ENCODE measurements at places on chromosomes 4 and X.
A peak's percentile ranks its signal among the peaks of the same experiment; 100 is the strongest.

DNA sequence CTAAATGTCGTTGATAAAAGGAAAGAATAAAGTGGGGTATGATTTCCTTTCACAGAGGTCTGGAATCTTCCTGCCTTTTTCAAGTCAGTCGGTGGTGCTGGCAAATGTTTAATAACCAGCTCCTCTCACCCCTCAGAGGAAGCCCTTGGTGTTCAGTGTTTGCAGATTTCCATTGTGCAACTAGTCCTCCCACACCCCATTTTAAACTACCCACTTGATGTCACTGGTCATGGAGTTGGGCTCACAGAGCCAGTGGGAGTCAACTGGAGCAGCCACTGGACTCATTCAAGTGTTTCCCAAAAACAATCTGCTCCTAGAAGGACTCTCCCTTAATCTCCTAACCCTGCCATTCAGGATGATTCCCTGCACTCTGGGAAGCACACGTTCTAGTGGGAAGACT is 149.2 kb downstream of the PTTG2 start:
- DNase-seq = no peak

DNA sequence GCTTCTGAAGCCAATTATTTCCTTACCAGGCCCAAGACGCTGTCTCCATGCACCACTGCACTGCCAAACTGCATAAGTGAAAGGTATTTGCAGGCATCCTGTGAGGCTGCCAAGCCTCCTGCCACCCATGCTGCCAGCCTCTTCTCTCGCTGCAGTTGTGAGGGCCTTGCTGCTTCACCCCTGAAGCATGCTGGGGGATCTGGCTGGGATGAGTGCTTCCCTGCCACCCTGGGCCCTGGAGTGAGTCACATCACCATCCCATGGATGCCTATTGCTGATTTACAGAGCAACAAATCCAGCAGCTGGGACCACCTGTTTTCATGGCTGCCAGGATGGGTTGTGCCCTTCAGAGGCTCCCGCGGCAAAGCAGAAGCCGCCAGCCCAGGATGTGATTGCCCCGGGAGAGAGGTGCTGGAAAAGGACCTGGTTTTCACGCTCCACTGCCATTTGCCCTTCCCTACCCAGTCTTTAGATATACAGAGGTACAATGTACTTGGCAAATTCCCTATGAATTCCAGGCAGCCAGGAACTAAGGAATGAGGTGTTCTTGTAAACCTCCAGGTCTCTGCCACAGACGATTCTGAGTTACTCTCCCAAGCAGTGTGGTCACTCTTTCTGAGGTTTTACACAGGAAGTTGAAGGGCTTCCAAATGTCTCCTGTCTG is 41.5 kb upstream of the PTCHD1 start:
- no peak for DNase-seq

GRCh38 chr4:119657111-119657611 is 28.6 kb upstream of the PDE5A start:
- no peak for DNase-seq

- DNase-seq = no peak
These were observed 218.5 kb upstream of the ANKRD50 start for GRCh38 chr4:124931050-124931449.

- DNase-seq = no peak
These were observed 119.3 kb upstream of the PITX2 start for GRCh38 chr4:110742143-110742542.

DNA sequence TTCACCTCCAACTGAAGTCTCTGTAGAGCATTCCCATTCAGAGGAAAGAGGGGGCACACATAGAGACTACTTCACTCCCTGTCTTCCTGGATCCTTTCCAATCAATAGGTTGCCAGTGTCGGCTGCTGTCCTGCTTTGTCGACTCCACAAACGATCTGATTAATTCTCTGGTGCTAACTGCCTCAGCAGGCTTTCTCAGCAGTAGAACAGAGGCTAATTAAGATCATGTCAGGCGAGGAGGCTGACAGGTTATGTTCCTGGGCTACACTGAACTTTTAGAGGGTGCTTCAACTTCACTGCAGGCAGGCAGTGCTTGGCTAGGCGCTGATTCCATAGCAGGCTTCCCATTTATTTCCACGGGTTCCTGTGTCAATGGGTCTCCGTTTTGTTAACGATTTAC is 79.2 kb downstream of the GRIA3 start:
- DNase-seq = no peak

- DNase-seq = no peak
These were observed 35.3 kb upstream of the TMEM154 start for GRCh38 chr4:152715076-152715475.

- no peak for DNase-seq
These were observed 24.8 kb downstream of the CCNI start for GRCh38 chr4:77050962-77051361.

DNA sequence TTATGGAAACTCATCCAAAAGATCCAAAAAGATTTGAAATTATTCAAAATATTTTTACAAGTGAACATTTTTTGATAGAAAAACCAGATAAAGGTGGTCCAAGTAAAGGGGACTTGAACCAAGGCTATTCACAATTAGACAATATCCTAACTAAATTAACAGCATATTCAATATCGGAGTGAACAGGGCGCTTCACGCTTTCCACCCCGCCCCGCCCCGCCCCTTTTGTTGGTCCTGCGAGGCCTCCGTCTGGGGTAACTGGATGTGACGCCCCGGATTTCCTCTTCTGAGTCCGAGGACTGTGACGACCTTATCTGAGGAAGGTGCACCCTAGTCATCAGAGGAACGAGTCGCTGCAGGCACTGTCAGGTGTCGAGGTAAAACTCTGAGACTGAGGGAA is at the start of gene MAGEB16:
Gene MAGEB16 (plus strand): TSS at position 301 of the 400 bp plus-strand sequence. CDS start 3,855 bp downstream, outside the sequence.
- DNase-seq = no peak

GRCh38 chrX:131010186-131010585 is 48.0 kb upstream of the ARHGAP36 start:
- no peak for DNase-seq

- no peak for DNase-seq
These were observed 44.8 kb upstream of the FAM156A start for GRCh38 chrX:53003111-53003510.

DNA sequence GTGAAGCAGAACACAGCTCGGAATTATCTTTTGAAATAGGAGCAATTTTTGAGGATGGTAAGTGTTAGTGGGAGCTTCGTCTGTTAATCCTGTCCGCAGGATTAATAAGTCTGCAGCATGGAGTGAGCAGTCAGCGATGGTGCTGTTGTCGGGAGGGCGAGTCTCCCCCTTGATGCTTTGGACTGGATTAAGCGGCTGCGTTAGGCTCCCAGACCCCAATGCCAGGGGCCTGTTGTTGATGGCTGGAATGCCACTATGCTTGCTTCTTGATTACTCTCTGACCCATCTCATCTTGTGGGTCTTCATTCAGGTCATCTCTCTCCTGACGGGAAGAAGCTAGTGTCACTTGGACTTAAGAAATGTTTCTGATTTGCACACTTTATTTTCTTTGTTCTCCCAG is 332.6 kb downstream of the ARHGAP10 start:
- no peak for DNase-seq

GRCh38 chr4:57065730-57066482 is 44.3 kb downstream of the IGFBP7 start:
- DNase-seq = no peak

DNA sequence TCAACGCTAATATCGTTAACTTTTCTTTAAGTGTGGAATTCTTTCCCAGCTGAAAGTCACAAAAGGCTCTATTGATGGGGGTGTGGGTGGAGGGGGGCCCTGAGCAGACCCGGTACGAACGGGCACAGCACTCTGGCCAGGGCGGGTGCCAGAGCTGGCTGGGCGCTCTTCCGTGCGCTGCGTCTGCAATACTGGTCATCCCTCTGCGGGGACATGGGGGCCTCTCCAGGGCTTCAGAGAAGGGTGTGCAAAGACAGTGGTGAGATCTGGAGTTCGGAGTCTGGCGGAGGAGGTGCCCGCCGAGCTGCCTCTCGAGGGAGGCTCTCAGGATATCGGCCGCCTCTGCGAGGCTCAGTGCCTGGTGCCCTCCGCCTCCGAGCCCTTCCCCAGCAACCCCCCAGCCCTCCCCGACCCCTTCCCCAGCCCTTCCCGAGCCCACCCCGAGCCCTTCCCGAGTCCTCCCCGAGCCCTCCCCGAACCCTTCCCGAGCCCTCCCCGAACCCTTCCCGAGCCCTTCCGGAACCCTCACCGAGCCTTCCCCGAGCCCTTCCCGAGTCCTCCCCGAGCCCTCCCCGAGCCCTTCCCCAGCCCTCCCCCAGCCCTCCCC is 34.3 kb downstream of the FGFRL1 start:
- peak; percentile 7 for DNase-seq

GRCh38 chrX:16113978-16114565 is 9.3 kb upstream of the GRPR start:
- no peak for DNase-seq

GRCh38 chrX:80765220-80765625 is 44.5 kb downstream of the BRWD3 start:
- no peak for DNase-seq

DNA sequence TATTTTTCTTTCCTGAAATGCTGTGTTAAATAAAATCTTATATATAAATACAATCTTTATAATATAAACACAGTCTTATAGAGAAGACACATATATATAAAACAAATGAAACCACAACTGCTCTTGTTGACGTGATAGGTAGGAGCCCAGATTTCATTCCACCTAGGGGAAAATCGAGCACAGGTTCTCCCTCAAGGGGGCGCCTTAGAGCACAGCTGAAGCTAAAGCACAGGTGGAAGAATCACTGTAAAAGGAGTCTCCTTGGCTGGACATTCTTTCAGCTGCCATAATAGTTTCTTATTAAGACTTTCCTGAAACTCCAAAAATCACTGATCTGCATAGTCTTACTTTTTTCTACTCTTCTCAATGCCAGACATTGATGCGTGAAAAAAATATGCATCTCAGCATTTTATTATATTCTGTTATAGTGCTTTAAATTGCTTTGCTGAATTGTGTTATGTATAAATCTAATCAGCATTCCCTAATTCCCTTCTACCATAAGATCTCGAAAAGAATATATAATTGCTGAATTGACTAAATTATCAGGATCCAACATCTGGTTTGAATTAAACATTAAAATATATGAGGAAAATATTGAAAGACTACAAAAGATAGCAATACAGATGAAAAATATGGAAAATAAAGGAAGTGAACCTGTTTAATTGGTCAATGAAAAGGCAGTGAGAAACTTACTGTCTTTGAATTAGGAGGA is 25.5 kb upstream of the RXFP1 start:
- DNase-seq = peak; percentile 66

DNA sequence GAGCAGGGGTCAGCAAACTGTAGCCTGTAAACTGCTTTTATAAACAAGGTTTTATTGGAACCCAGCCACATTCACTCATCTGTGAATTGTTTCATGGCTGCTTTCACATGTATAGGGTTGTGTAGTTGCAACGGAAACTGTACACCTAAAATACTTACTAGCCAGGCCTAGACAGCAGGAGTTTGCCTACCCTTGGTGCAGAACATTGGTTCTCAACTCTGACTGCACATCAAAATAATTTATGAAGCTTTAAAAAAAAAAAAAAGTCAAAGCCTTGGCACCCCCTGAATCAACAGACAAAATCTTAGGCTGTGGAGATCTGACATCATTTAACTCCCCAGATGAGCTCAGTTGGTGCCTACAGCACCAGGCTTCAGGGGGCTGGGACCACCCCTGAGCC is 27.8 kb downstream of the ADGRA3 start:
- no peak for DNase-seq

GRCh38 chr4:82667761-82668480 is 106.1 kb upstream of the TMEM150C start:
- no peak for DNase-seq

DNA sequence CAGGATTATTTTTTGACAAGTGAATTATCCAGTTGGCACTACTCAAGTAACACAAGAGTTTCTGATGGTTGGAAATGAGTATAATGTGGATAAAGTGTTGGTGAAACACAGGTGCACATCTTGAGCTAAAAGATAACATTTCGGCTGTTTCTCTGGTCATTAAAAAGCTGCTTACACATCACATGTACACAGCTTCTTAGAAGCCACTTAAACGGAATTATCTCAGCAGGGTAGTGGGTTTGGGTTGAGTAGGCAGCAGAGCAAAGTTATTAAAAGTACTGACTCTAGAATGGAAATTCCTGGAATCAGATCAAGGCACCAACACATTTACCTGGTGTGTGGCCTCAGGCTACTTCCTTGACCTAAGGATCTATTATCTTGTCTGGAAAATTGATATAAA is 55.4 kb upstream of the RASSF6 start:
- DNase-seq = no peak
